ENCODE measurements at places on chromosomes 6 and 20. TPM values are rescaled to one million over a fixed set of nuclear protein-coding genes. Genes with fewer than 3 reads are reported as not detected.

GRCh38 chr6:152173321-152173720 is 365.8 kb downstream of the ESR1 start:
- no peak for DNase-seq

- DNase-seq, result no peak
Measured at GRCh38 chr6:109010705-109011102, 83.9 kb downstream of the SESN1 start.

DNA sequence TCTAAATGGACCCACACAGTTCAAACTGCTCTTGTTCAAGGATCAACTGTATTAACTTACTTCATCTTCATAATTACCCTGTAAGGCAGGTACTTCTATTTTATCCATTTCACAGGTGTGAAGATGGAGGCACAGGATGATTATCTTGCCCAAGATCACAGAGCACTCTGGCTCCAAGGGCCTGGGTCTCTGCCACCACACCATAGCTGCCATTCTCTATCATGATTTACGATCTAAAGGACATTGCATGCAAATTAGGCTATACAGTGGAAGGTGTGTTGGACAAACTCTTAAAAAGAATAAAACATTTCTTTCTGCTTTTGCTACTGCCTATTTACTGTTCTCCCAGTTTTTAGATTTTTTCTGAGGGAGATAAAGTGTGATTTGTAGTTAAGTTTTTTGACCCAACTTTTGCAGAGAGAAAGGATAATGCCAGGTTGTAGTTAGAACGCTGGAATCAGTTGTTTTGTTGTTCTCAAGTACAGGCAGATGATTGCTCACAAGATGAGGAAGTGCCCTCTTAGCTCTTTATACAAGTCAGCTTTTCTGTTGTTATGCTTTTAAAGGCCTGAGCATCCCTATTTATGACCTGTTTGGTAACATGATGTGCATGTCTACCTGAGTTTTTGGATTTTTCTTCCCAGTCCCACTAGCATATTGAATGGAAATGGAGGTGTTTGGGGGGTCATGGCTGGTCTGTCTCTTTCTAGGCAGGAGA is 247.9 kb downstream of the ZFAND3 start:
- DNase-seq, result no peak

GRCh38 chr6:163085861-163086623 is 328.5 kb upstream of the QKI start:
- DNase-seq, result no peak

DNA sequence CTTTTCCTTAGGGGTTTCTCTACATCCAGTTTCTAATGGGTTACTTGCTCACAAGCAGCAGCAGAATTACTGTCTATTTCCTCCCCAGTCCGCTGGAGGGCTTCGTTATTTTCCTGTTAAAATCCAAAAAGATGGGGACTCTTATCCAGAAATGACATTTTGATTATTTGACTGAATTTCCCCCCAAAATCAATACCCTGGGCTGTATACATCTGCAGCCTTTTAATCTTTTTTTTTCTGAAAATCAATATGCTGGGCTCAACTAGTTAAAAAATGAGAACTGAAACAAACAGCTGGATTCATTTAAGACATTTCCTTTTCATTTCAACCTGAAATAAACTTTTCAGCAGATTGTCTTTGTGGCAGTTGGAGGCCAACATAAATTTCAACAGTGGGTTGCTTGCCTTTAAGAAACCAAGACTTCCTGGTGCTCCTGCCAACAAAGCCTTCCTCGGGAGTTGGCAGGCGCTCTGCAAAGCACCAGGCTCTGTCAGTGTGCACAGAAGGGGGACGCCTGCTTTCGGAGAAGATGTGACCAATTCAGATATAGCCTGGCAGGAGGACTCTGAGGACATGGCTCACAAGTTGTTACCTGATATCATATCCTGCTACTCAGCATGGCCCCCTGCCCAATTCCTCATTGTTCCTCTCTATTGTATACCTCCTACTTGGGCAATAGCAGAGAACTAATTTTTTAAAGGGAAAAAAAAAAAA is 204.7 kb upstream of the ARG1 start:
- peak; percentile 79 for DNase-seq

DNA sequence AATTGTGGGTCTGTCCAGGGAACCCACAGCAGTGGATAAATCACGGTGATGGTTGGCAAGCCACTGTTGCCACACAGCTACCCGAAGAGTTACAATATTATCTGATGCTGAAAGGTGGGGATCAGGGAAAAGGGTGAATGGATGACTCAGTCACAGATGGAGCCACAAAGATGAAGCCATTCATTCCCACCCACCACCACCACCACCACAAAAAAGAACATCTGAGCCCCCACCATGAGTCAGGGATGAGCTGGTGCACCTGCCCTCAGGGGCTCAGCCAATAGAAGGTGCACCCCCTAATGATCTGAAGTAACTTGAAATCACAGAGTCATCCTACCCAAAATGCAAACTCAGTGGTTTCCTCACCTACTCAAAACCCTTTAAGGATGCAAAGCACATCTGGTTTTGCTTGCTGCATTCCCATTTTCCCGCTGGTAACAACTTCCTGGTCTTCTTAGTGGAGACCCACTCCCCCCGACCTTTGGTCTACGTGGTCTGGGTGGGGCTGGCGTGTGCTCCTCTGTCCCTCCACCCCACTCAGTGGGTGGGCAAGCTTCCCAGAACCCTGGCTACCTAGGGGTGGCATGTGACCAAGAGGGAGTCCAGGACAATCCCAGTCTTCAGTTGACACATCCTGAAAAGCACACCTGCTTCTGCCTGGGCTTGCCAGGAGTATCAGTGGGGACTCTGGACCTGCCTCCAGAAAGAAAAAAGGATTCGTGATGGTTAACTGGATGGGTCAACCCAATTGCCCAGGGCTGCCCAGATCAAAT is 125.5 kb downstream of the ANKRD60 start:
- no peak for DNase-seq

GRCh38 chr6:44653761-44654218 is 266.3 kb downstream of the CDC5L start:
- peak; percentile 16 for DNase-seq

GRCh38 chr20:23246717-23247664 is 103.6 kb upstream of the NXT1 start:
- DNase-seq, result no peak

DNA sequence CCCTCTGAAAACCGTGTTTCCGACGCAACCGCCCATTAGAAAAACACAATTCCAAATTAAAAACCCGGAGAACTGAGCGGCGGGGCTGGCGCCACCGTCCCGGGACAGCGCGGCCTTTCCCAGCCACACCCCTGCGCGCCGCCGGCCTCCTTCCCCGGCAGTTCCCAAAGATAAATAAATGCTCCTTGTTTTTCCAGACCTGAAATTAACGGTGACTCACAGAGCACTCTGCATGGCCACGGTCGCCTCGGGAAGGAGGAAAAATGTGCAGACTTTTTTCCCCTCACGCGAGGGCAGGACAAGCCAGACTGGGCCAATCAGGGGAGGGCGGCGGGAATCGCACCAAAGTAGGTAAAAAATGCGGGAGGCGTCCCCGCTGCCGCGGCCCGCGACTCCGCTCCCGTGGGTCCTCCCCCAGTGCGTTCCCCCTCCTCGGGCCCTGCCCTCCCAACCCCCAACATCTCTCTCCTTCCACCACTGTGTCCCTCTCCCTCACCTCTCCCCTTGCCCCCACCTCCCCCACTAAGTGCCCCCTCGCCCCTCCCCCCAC is 828 bp upstream of the DSTN start:
- DNase-seq, result peak; percentile 81

The IP6K3 gene
- 2.4 TPM for total RNA-seq

The L3MBTL1 gene
- total RNA-seq, result 11.5 TPM
